ENCODE measurements at places on chromosomes 16 and 17. TPM values are rescaled to one million over a fixed set of nuclear protein-coding genes. Genes with fewer than 3 reads are reported as not detected.
A peak's percentile ranks its signal among the peaks of the same experiment; 100 is the strongest.

DNA sequence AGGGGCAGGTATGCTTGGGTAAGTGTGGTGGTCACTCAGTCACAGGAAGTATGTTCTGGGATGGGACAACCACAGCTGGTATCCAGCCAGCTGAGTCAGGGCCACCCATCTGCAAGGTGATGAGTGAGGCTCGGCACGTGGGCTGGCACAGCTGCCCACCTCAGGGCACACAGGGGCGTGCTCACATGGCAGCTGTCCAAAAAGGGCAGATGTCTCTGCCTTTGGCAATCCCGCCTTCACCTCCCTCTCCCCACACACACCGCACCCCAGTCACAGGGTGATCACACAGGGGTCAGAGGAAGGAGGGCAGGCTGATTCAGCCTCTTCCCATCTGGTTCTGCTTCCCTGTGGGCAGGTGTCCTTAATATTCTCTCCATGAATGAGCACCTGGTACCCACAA, 85.9 kb upstream of the TOB1 start:
- DNase-seq = no peak

DNA sequence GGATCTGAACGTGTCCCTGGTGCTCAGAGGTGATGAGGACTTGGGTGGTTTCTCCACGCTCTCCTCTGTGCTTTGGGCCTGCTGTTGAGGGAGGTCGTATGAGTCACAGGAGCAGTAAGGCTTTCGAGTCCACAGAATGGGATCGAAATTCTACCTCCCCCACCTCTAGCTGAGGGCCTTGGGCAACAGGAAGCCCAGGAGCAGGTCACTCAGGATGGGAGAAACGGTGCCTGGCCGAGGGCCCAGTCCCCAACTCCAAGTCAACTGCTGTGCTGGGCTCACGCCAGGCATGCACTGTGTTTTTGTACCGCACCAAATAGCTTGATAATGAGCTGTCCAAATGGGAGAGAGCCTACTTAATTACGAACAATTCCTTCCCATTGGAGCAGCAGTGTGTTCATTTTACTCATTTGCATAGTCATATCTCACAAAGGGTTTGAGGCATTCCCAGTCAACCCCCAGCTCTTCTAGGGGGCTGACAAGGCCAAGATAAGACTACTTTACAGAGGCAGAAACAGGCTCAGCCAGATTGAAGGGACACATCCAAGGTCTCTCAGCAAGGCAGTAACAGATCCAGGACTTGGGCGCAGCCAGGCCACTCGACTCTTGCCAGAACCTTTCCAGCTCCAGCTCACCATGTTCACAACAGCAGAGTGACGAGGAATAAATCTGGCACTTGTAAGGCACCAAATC, 53.6 kb downstream of the WNT3 start:
- DNase-seq = peak; percentile 87

DNA sequence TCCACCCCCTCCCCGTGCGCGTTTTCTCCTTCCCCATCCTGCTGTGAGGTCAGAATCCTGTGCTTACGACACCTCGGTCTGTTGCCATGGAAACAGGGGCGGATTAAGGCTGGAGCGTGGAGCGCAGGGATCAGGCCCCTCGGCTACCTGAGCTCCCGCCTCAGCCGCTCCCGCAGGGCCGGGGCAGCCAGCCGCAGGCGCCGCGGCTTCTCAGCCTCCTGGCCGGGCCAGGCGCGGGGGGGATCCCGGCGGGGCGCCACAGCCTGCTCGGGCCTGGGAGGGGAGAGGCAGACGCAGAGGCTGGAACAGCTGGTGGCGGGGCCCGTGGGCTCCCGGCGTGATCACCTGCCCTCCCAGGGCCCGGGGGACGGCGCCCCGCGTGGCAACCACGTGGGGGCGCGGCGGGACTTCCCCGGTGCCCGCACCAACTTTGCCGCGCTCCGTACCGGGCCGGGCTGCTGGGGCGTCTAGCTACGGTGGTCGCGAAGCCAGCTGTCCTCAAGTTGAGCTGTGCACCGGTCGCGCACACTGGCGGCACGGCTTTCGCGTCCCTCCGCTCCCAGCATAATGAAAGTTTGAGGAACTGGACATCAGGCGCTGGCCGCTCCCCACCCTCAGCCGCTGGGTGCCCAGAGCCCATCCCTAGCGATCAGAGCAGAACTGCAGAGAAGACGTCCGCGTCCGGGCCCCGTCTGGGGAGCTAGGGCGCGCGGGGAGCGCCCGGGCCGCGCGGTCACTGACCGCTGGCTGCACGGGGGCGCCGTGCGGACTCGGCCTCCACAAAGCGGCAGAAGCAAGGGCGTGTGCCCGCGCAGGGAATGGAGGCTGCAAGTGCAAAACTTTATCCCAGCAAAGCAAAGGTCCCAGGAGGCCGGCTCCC, 1.2 kb downstream of the RTN4RL1 start:
- DNase-seq = no peak

DNA sequence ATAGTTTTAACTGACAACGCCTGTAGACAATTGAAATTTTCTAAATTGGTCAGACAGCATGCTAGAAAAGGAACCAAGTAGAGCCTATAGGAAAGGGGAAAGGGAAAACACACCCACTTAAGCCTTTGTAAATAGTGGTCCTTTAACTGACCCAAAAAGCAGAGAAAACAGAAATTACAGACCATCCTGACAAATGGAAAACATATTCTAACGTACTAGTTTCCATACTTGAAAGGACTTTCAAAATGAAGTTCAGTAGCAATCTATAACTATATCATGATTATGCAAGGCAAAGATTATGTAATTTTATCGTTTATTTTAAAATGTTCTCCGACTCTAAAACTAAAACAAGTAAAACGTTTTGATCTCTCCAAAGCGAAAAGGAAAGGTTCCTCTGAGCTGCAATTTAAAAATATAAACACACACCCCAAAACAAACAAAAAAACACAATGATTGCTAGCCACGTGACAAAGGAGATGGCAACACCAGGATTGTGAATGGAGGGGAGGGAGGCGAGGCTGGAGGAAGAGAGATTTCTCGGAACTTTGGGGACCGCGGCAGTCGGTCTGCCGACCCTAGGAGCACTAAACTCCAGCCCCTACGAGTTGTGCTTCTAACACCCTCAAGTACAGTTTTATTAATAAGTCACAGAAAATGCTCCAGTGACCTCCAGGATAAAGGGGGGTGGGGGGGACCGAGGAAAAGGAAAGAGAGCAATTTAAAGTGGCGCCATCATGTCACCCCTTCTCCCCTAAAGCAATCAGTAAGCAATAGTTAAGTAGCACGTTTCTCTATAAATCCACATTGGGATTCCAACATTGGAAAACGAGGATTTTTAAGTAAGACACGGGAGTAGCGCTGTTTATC, 1.7 kb downstream of the KANSL1 start:
- DNase-seq = no peak

DNA sequence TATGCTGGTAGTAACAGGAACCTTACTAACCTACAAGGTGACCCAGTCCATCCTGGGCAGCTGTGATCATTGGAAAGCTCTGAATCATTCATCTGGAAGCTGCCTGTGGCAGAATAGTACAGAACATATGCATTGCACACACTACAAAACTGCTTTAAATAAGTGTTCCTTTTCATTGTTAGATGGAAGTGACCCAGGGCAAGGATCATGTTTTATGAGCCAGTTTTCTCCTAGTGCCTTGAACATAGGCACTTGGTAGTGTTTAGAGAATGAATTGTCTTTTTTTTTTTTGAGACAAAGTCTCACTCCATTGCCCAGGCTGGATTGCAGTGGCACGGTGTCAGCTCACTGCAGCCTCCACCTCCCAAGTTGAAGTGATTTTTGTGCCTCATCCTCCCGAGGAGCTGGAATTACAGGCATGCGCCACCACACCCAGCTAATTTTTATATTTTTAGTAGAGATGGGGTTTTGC, 55.4 kb downstream of the TENT4B start:
- peak; percentile 49 for DNase-seq

ACSM2A gene
- total RNA-seq = 0.14 TPM

GRCh38 chr16:17827313-17827712, 356.6 kb upstream of the XYLT1 start:
- DNase-seq = peak; percentile 68

GRCh38 chr16:30482366-30482765, 9.8 kb downstream of the ITGAL start:
- DNase-seq = no peak

DNA sequence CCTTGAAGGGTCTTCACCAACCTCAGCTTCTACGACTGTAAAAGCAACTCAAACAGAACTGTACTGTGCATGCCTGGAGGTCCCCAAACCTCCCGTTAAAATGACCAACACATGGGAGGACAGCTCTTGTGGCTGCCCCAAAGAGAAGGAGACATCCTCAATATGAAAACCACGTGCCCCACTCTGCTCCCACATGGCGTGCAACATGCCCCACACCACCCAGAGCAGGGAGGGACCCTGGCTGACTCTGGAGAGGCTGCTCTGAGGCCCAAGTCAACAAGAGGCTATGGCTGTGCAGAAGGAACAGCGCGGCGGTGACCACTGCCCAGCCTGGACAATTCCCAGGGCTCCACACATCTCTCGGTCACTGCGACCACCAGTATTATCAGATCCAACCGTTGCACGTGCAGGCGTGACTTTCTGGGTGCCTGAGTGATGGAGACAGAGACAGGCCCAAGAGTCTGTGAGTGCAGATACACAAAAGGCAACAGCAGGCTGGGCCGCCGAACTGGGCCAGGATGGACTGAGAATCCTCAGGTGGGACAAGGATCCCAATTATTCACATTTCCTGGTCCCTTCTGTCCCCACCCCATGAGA, 1.4 kb downstream of the PLD6 start:
- DNase-seq = no peak

DNA sequence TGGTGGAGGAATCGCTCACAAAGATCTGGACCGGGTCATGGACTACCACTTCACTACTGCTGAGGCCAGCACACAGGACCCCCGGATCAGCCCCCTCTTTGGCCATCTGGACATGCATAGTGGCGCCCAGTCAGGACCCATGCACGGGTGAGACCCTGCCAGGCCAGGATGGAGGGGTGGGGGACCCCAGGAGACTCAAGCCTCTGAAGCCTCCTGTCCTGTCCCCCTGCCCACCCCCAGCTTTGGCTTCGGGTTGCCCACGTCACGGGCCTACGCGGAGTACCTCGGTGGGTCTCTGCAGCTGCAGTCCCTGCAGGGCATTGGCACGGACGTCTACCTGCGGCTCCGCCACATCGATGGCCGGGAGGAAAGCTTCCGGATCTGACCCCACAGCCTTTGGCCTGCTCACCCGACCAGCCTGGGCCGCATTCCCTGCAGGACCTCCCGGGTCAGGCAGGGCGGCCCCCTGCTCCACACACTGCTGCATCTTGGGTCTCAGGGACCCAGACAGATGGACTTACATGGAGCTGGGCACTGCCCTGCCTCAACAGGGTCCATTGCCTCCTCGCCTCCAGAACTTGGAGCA, 3.8 kb downstream of the BCKDK start:
- no peak for DNase-seq

GRCh38 chr16:10362077-10362863, 23.6 kb upstream of the ATF7IP2 start:
- peak; percentile 16 for DNase-seq

DNA sequence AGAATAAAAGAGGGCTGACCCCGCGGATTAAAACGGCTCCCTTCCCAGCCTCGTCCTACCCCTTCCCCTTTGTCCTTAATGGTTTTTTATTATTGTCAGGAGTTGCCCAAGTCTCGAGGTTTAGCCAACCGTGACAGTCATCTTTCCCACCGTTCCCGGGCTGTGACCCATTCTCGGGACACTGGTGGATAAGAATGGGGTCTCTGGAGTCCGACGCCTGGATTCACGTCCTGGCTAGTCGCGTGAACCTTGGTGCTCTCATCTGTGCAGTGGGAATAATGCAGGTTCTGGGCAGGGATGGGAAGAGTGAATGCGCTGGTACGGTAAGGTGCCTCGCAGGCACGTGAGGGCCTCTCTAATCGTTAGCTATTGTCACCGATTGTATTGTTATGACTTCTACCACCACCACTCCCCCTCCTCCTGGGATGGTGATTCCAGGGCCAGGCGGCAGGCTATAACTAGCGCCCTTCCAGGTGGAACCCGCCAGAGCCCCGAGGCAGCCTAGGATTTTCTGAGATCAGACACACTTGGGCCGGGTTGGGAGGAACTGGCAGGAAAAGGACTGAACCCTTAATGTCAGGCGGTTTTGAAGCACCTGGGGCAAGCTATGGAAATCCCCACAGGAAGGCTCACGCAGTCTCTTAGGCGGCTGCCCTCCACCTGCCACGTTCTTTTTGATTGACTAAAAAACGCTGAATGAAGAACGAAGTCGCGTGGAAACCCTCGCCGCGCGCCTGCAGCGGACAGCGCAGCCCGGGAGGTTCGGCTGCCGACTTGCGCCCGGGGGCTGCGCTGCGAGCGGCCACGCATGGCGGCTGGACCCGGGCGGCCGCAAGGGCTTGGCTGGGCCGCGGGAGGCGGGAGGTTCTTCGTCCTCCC, 2.7 kb downstream of the HS3ST3B1 start:
- DNase-seq = no peak

DNA sequence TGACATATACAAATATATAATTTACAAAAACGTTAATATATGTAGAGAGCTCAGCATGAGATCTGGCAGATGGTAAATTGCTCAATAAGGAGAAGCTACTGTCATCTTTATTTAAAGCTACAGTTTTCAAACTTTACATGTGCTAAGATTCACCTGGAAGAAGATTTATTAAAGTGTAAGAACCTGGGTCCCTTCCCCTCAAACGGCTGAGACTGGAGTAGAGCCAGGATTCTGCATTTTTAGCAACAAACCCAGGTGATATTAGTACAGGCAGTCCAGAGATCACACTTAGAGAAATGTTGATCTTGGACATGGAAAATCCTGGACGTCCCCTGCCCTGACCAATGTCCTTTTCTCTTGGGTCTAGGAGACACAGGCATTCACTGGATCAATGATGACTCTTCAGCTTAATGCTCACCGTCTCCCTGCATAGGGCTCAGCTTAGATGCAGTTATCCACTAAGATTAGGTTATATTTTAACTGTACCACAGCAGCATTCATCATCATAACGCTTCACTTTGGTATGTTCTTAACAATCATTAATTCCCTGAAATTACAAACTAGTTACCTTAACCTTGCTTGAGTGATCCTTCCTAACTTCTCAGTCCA, 20.4 kb downstream of the CDR2 start:
- peak; percentile 43 for DNase-seq

DNA sequence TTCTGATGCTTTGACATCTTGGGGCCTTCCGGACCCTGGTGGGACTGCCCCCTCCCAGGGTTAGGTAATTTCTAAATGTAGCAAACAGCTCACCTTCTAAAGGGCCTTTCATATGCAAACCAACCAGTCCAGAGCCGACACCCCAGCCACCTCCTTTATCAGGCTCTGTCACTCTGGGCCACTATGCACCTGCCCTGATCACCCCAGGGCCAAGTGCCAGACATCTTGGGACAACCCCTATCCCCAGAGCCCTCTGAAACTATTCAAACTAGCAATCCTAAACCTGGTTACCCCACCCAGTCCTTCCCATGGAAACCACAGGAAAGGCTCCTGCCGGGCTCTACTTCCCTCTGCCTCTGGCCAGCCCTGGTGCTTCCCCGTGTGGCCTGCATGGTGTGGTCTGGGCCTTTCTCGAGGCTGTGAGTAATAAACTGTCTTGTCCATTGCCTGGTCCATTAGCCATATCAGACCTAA, 91.2 kb upstream of the TNRC6C start:
- no peak for DNase-seq

Data from astrocyte (in vitro differentiated cells and primary cell).